ENCODE measurements at places on chromosomes 11 and 22.

- DNase-seq, result peak; percentile 64
Observed at GRCh38 chr11:57456960-57457642, 3.2 kb upstream of the RTN4RL2 start.

GRCh38 chr11:22787551-22788162, 41.9 kb downstream of the SVIP start:
- DNase-seq, result peak; percentile 68

GRCh38 chr11:104028476-104029263, 7.8 kb upstream of the DDI1 start:
- no peak for DNase-seq

- DNase-seq, result no peak
Observed at GRCh38 chr11:65814131-65814985, 19.4 kb upstream of the SNX32 start.

DNA sequence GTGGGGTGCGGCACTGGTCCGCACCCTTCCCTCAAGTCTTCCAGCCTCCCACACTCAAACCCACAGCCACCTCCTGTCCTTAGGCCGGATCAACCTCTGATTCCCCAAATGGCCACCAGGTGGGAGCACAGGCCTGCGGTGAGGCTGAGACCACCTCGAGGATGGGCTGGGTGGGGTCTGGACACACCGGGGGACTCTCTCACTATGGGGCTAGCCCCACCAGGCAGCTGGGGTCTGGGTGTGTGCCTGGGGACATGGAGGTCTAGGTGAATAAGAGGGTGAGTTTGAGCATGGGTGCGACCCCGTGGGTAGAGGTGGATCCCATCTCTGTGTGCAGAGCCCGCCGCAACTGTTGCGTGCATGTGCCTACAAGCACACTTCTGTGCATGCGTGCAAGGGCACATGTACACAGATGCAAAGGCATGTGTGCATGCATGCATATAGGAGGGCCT, 32.6 kb downstream of the MYO18B start:
- DNase-seq, result peak; percentile 14

DNA sequence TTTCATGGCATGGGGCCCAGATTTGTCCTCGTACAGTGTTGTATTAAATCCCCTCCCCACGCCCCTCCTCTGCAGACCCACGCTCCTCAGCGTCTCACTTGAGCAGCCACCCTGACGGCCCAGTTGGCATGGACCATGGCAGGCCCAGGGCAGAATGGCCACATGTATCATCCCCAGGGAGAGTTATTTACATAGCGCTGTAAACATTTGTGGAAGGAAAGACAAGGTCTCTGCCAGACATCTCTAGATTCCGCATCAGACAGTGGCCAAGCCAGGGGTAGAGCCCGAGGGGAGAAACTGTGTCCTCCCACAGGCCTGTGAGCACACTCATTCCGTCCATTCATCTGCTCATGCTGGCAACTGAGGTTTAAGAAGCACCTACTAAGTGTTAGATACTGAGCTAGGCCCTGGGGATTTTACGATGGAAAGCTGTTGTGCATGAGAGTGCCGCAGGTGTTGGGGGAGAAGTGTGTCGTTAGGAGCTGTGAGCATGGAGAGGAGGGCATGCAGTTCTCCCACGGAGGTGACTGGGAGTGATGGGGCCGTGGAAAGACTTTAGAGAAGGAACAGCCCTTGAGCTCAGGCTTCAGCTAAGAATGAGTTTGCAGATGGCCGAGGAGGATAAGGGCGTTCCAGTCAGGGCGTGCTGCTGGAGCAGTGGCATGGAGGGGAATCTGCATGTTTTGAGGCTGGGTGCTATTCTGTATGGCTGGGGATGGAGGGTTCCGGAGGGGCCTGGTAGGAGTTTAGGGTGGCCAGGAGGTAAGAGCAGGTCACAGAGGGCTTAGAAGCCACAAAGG, 94.9 kb downstream of the GRIK4 start:
- DNase-seq, result no peak

DNA sequence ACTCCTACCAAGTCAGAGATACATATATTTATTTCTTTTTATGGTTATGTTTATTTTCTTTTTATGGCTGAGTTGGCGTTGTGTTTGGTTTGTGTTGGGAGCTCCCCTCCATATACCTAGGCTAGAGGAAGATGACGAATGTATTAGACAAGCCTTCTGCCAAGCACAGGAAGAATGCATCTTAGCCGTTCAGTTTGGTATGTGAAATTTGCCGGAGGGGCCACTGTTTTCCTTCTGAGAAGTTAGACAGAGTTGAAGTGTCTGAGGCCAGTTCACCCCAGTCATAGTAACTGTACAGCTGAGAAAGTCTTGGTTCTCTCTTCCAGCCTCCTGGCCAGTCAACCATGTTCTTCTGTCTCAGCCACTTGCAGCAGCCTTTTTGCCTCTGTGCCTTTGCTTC, 29.8 kb downstream of the TEAD1 start:
- no peak for DNase-seq

DNA sequence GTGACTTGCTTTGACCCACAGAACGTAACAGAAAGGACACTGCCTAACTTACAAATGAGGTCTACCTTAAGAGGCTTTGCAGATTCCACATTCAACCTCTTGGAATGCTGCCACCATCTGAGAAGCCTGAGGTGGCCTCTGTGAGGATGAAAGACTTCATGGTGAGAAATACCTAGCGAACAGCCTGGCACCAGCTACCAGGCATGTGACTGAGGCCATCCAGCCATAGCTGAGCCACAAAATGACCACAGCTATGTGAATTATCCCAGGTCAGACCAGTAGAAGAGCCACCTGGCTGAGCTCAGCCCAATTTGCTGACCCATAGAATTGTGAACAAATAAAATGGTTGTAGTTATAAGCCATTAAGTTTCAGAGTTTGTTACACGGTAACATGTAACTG, 37.5 kb downstream of the PPARA start:
- no peak for DNase-seq

- DNase-seq, result no peak
Observed at GRCh38 chr11:124153821-124154220, 29.3 kb upstream of the OR10D3 start.

DNA sequence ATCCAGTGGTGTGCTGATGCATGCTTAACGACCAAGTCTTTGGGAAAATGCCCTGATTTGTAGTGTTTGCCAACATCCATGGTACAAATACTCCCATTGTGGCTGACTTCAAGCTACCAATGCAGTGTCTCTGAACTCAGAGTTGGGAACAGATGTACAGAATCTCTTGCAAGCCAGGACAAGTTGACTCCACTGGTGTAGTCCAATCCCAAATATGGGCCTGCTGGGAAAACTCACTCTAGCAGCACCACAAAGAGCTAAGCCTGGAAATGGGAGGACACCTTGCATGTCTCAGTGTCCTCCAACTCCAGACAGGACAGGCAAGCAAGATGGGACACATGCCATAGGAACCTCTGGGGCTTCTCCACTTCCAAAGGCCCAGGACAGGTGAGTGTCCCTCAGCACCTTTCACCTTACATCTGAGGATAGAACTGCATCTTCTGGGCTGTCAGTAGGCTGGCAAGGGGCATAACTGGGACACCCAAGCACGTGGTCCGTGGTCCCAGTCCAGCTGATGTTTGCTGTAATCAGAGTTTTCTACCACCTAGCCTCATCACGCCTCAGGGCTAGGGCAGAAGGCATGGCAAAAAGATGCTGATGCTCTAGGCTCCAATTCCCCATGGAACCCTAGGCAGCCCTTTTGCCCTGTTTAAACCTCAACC, 6.5 kb downstream of the LMO1 start:
- no peak for DNase-seq

DNA sequence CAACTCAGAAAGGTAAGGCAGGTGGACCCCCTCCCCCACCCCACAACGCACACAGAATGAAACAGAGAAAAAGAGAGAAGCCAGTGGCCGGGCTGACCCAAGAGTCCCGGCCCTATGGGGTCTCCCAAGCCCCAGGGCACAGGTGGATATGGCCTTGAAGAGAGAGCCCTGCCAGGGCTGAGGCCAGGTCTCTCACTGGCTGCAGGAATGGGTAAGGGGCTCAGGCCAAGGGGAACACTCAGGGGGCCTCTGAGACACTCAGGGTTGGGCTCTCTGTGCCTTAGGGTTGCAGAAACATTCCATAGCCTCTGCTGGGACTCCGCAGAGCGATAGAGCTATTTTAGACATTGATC, 98.0 kb downstream of the PDE2A start:
- DNase-seq, result no peak

GRCh38 chr11:47355283-47356128, 3.0 kb upstream of the MYBPC3 start:
- DNase-seq, result peak; percentile 55

DNA sequence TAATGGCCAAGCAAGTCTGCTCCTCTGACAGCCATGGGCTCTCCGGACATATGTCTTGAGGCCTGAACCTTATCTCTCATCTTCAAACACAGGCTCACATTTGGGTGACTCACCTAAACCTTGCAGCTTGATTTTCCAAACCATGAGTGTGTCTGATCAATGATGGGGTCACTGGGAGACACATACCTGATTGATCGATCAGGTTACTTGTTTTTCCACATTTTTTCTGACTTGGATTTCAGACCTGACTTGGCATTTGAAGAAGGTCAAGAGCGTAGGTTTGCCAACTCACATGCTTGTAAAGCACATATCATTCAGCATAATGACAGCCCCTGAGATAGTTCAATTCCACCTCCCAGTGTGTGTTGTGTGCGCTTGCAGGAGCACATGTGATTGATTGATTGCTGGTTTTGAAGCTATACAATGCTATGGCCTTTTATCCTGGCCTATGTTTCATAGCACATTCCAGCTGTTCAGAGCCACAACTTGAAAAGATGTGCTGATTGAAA, 116.7 kb upstream of the KIRREL3 start:
- DNase-seq, result no peak

- no peak for DNase-seq
Observed at GRCh38 chr11:2708757-2709281, 9.0 kb upstream of the KCNQ1OT1 start.

DNA sequence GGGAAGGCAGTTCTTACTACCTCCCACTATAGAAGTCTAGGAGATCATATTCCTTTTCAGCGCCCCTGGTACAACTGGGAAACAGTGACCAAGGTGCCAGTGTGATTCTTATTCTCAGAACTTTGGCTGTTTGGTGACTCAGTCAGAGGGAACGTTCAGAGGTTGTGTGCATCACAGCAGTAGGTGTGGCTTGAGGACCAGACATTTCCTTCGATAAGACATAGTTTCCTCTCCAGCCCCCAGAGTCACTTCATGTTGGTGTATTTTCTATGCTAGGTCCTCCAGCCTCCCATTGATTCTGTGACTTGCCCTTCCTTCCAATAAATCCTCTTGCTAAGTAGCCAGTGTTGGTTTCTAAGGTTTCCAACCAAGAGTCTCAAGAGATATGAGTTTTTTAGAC, 171.9 kb upstream of the MPPED2 start:
- peak; percentile 52 for DNase-seq

DNA sequence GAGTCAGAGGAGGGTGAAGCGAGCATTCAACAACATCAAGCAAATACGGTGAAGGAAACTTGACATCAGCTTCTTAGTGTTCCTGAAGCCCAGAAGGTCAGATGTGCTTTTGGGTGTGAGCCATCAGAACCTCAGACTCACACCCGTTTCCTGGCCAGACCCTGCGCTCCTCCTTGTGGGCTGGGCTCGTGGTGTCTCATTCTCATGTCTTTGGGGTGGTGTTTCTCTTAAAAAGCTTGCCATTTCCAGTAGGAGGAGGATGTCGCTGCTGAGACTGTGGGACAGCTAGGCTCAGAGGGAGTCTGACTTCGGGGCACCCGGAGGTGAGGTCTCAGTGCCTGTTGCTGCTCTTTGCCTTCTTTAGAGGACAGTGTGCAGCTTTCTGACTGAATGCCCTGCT, 24.2 kb downstream of the PPFIBP2 start:
- no peak for DNase-seq

DNA sequence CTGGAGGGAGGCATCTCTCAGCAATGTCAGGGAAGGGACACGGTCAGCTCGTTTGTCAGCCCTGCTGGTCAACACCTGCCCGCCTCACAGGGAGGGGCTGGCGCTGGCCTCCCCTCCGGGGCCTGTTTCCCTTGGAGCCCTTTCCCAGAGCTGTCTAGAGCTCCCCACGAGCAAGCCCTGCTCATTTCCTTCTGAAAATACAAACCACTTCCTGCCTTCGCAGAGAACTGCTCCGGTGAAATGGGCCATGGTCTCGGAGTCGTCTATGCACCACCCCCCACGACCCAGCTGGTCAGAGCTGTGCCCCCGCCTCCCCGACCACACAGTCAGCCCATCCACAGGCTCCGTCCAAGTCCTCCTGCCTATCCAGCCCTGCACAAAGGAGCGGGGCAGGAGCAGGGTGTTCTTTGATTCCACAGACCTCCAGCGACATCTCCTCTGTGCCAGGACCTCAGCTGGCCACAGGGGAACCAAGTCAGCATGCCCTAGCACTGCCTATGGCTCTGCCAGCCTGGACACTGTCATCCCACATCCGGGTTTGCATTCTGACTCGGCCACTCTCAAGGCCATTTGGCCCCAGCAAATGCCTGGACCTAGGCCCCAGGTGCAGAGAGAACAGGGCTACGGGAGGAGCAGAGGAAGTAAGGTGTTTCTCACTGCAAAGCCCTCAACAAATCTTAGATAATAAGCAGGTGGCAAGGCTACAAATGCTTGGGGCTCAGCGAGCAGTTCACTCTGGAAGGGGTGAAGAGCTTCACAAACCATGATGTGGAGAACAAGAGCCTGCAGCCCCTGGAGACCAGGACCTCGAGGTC, 82.1 kb upstream of the WNT11 start:
- no peak for DNase-seq

- no peak for DNase-seq
Observed at GRCh38 chr11:1747753-1748635, 2.4 kb downstream of the IFITM10 start.

All from common myeloid progenitor, CD34-positive (primary cell).